RPMI7951 (cell line): ENCODE measurements at places on chromosomes 11 and 22.

DNA sequence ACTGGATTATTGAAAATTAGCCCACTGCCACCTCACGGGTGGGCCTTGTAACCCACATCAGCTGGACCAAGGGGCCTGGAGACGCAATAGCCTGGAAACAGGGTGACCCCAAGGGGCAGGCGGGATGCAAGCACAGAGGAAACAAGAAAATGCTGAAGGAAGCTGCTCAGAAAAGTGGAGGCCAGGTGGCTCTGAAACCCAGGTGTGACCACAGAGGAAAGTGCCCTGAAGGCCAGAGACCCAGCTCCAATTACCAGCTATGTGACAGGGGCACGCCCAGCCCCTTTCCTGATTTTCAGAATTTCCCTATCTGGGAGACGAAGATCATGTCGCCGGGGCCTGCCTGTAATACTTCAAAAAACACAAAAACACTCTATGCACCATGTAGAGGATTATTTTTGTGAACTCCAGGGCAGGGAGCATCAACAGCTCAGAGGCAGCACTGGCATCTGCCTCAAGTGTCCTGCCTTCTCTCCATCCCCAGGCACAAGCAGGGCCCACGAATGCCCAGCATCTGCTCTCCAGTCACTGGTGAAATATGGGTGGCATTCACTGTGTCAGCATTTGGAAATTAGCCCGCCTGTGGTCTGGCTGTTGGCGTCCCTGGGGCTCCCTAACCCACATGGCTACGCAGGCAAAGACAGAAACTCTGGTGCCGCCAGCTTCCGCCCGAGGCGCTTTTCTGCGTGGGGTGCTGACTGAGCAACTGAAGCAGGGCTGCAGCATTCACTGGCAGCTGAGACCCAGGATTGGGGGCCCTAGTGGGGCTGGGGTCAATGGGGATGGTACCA, 6.3 kb downstream of the KCNJ1 start:
- DNase-seq = peak; percentile 93

- no peak for DNase-seq
Observed at GRCh38 chr11:76253416-76253815, 47.1 kb upstream of the WNT11 start.

GRCh38 chr22:45869340-45869847, 107.6 kb downstream of the WNT7B start:
- DNase-seq = no peak

DNA sequence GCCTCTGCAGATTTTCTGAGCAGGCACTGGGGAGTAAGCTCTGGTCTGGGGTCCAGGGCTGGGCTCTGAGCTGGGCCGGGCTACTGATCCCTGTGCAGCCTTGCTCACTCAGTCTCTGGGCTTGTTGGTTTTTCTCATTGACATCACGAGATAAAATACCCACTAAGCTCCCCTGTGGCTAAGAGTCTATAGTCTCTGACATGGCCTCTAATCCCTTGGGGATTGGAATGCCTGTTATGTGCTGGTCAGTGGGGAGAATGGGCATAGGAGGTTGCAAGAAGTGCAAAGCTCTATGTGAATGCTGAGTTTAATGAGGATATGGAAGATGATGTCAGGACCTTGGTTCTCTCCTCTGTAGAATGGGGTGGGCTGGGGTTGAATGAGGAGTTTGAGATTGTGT, 23.3 kb downstream of the ELF5 start:
- no peak for DNase-seq

GRCh38 chr11:679271-680207, 15.5 kb downstream of the DEAF1 start:
- DNase-seq = no peak
